ENCODE measurements at places on chromosomes 5 and 9. TPM values are rescaled to one million over a fixed set of nuclear protein-coding genes. Genes with fewer than 3 reads are reported as not detected.

CDHR2 gene
- polyA plus RNA-seq = 0.03 TPM

ATP10B gene
- polyA plus RNA-seq = 0.15 TPM

PCAT7 gene
- not detected for polyA plus RNA-seq

SH3GL2 gene
- 0.73 TPM for polyA plus RNA-seq

IRGM gene
- not detected for polyA plus RNA-seq

PCDHGA9 gene
- polyA plus RNA-seq = 0.55 TPM

DCAF12 gene
- polyA plus RNA-seq = 6.4 TPM

CATSPER3 gene
- polyA plus RNA-seq = 1.1 TPM

PCDHB15 gene
- polyA plus RNA-seq = 3.4 TPM

SCAMP1 gene
- 9.8 TPM for polyA plus RNA-seq

EGR1 gene
- polyA plus RNA-seq = 10.8 TPM

ZDHHC11B gene
- 20.1 TPM for polyA plus RNA-seq

TBC1D9B gene
- polyA plus RNA-seq = 31.0 TPM

RETREG1 gene
- polyA plus RNA-seq = 14.6 TPM

ACOT12 gene
- polyA plus RNA-seq = 0.15 TPM

SLC4A9 gene
- polyA plus RNA-seq = 0.29 TPM

ZNF462 gene
- 5.7 TPM for polyA plus RNA-seq

CBY3 gene
- polyA plus RNA-seq = not detected

DMGDH gene
- 0.66 TPM for polyA plus RNA-seq

SNX30 gene
- polyA plus RNA-seq = 1.2 TPM

TUT7 gene
- 13.1 TPM for polyA plus RNA-seq

RALGDS gene
- polyA plus RNA-seq = 15.6 TPM

PCDHGB6 gene
- polyA plus RNA-seq = 1.1 TPM

DAB2 gene
- polyA plus RNA-seq = 15.4 TPM

PLEKHG4B gene
- polyA plus RNA-seq = under 0.01 TPM

FAF2 gene
- 10.1 TPM for polyA plus RNA-seq

PDZD2 gene
- 24.1 TPM for polyA plus RNA-seq

CAVIN4 gene
- polyA plus RNA-seq = 13.0 TPM

Data from heart right ventricle (tissue), 16 donors.